ENCODE measurements at places on chromosomes 11 and 22.

GRCh38 chr11:74453373-74453975 lies 13.9 kb downstream of the KCNE3 start:
- DNase-seq: peak; percentile 32

DNA sequence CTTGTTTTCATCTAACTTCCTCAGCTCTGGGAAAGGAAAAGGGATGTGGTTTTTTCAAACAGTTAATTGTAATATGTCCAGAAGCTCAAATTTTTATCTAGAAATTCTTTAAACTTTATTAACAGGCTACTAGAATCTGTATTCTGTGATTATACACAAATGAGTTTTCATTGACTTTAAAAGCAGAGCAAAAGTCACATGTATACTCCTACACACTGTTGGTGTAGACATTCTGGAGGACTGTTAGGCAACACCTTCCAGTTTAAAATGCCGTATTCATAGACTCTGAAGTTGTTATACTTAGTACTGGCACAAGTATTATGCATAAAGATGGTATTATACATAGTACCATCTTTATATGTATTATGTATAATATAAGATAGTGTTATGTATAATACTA lies 64.9 kb downstream of the SPECC1L start:
- no peak for DNase-seq

DNA sequence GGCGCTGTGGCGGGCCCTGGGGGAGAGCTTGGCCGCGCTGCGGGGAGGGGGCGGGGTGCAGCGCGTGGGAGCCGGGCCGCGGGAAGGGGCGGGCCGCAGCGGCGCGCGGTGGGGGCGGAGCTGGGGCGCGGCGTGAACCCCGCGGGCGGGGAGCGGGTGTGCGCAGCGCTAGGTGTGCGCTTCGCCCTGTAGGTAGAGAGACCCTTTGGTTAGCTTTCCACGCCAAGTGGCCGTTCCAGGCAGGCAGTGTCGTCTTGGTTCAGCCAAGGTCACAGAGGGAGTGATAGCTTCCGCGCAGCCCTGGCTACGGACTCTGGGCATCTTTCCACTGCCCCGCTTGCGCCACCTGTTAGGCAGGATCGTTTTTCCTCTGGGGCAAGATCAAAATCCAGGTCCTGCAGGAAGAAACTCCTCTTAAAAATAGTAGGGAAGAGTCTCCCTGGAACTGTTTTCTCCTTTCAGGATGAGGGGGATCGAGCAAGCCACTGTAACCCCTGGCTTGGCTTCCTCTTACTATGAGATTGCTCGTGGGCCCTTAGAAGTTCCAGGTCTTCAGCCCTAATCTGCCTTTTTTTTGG lies 434 bp downstream of the BANF1 start:
- no peak for DNase-seq

DNA sequence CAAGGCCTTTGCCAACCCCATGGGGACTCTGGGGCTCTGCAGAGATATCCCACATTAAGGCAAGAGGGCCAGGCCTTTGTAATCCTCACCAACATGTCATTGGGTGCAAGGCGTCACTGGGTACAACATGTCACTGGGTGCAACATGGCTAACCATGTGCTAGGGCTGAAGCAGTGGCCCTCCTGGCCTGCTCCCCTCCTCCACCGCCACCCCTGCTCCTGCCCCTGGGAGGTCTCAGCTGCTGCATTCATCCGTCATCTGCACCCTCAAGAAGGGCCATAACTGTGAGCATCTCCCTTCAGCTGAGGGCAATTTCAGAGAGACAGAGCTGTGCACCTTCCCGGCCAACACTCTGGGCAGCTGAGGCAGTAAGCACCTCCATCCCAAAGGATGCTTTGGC lies 16.7 kb upstream of the OAF start:
- no peak for DNase-seq

- DNase-seq: no peak
Measured at GRCh38 chr22:20604776-20605221, 97.4 kb downstream of the MED15 start.

DNA sequence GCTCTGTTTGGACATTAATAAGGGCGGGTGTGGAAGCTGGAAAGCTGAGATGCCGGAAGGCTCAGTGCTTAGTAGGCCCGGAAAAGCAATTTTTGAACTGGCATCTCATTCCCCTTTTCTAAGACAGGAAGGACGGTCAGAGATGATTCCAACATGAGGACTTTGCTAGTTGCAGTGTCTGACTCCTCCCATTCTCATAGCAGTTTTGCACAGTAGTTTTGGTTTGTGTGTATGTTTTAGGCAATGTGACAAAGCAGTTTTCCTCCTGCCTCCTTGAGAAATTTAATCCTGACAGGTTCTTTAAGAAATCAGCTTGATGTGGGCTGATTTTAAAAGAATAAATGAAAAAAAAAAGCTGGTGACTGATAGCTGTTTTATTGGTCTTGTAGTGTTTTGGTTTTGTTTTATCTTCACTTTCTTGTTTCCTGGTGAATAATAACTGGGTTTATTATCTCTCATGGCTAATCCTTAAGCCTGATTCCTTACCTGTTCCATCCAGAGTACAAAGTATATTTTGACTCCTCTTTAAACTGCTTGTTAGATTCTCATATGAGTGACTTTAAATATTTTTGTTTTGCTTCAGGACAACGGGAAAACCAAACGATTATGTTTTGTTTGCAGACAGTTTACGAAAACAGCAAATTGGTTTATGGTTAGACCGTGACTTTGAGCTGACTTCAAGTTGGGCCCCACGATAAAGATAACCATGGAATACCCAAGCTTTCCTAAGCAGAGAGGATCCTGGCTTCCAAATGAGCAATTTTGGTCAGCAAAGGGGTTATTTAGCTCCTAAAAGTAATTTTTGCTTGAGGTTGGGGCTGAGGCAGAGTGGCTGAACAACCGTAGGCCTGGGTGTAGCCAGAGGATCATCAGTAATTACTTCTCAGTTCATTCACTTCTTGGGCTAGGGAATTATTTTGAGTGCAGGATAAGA lies 3.4 kb downstream of the PTPRJ start:
- no peak for DNase-seq

DNA sequence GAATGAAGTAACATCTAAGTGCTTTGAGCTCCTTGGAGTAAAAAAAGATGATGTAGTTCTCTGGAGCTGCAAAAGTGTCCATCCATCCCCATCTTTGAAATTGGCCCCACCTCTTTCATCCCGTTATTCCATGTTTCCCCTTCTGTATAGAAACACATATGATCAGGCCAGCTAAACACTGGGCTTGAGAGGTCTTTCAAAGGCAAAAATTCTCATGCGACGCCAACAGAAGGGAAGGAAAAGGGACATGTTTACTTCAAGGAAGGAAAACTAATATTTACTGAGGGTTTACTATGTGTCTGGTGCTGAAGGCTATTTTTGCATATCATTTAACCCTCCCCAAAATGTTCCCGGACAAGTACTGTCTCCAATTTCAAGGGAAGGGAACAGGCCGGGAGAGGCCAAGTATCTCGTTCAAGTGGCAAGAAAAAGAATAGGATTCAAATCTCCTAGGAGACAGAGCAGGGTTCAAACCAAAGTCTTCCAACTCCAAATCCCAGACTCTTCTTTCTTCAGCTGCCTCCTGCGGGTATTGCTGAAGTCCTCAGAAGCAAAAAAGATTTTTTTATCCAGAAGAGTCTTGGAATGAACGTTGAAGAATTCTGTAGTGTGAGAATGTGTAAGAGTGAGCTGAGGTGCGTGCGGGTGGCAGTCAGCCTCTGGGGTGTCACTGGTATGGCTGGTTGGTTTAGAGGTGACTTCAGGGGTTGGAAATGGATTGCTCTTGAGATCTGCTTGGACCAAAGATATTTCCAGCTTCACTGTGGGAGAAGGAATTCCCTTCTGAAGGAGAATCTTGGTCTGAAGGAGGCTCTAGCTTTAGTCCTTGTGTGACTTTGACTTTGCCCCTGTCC lies 10.1 kb downstream of the TECTA start:
- no peak for DNase-seq

DNA sequence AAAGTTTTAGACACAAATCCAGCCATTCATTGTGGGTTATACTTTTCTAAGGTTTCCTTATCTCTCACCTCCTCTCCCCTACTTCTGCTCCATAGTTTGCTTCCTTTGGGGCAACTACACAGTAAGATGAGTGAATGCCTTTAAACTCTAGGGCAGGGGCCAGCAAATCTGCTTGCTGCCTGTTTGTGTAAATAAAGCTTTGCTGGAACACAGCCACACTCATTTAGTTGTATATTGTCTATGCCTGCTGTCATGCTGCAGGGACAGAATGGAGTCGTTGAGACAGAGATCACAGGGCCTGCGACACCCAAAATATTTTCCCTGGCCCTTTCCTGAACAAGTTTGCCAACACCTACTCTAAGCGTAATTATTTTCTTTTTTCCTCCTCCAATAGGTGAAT lies 58.7 kb downstream of the TECTA start:
- no peak for DNase-seq

DNA sequence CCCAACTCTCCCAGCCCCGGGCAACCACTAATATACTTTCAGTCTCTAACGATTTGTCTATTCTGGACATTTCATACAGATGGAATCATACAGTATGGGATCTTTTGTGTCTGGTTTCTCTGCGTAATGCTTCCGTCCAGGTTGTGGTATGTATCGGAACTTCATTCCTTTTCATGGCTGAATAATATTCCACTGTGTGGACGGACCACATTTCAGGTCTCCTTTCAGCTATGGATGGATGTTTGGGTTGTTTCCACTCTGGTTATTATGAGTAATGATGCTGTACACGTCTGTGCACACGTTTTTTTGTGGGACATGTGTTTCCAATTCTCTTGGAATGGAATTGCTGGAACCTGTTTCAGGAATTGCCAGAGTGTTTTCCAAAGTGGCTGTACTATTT lies 17.4 kb upstream of the CPT1A start:
- DNase-seq: no peak

DNA sequence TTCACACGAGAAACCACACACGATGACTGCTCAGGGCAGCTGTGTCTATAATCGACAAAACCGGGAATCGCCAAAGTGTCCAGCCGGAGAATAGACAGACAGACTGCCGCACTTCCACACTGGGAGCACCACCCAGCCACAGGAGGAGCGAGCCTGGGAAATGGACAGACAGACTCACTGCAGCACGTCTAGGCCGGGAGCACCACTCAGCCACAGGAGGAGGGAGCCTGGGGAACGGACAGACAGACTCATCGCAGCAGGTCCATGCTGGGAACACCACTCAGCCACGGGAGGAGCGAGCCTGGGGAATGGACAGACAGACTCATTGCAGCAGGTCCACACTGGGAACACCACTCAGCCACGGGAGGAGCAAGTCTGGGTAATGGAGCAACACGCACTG lies 137.2 kb downstream of the BRD1 start:
- DNase-seq: no peak

- DNase-seq: no peak
Measured at GRCh38 chr11:2325719-2326118, 23.9 kb downstream of the TSPAN32 start.

GRCh38 chr11:57331720-57332119 lies 4.0 kb downstream of the SSRP1 start:
- no peak for DNase-seq

DNA sequence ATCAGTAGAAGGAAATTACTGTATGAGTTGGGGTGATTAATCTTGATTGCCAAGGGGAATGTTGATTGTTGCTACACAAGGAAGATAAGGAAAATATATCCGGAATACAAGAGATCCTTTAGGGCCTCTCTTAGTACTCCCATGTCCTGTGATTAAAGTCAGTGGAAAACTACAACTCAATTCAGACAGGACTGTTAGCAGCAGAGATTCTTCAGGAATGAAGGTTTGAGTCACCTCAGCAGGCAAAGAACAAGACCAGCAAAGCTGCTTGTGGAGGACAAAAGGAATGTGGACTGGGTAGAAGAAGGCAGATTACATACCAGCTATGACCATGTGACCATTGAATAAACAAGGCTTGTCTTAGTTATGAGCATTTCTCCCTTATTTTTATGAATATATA lies 478.2 kb downstream of the BUD13 start:
- no peak for DNase-seq

GRCh38 chr11:87187076-87187475 lies 149.3 kb downstream of the TMEM135 start:
- no peak for DNase-seq

- DNase-seq: no peak
Measured at GRCh38 chr11:65843811-65844210, 10.0 kb downstream of the SNX32 start.

GRCh38 chr11:94941131-94941530 lies 32.2 kb downstream of the CWC15 start:
- no peak for DNase-seq

DNA sequence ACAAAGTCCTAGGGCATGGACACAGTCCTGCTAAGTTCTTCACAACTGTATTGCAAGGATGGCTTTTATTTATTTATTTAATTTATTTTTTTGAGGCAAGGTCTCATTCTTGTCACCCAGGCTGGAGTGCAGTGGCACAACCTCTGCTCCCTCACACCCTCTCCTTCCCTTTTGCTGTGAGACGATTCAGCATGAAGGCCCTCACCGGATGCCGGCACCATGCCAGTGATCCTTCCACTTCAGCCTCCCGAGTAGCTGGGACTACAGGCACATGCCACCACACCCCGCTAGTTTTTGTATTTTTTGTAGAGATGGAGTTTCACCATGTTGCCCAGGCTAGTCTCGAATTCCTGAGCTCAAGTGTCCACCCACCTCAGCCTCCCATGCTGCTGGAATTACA lies 17.8 kb downstream of the EED start:
- DNase-seq: no peak

GRCh38 chr11:127803755-127804154 lies 783.6 kb downstream of the ETS1 start:
- no peak for DNase-seq

DNA sequence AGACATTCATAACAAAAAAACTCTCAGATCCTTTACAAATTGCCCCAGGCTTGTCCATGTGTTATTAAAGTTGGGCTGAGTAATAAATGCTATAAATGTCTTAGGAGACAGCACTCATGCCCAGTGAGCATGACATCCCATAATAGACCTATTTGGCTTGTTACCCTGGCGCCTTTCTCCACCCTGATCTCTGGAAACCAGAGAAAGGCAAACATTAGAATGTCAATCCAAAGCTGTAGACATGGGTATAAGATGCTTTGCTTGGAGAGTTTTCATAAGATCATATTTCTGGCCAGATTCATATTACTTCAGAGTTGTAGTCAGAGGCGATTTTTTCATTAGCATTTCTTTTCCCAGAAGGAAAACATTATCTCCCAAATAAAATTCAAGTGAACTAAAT lies 161.3 kb upstream of the UBASH3B start:
- DNase-seq: no peak

- no peak for DNase-seq
Measured at GRCh38 chr11:279040-279965, 1.1 kb downstream of the NLRP6 start.

DNA sequence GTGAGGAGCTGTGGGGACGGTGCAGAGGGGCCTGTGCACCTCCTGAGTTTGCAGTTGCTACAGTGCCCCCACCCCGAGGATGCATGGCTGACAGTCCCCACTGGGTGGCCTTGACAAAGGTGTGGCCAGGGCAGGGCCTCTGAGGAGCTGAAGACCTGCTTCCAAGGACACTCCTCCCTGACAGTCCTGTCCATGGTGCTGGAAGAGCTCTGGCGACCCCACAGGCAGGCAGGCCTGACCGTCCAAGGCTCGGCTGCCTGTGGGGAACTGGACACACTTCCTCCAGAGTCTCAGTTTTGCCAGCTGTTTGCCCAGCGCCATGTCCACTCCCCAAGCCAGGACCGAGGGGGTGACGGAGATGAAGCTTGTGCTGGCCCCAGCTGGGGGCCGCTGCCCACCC lies 32.7 kb downstream of the BRSK2 start:
- DNase-seq: no peak

All from activated T-helper 9 cell treated with anti-CD3 and anti-CD28 coated beads, Interleukin-2, amount 50 U/mL, for 16 hours (primary cell).